ENCODE measurements at places on chromosomes 12 and 14.

DNA sequence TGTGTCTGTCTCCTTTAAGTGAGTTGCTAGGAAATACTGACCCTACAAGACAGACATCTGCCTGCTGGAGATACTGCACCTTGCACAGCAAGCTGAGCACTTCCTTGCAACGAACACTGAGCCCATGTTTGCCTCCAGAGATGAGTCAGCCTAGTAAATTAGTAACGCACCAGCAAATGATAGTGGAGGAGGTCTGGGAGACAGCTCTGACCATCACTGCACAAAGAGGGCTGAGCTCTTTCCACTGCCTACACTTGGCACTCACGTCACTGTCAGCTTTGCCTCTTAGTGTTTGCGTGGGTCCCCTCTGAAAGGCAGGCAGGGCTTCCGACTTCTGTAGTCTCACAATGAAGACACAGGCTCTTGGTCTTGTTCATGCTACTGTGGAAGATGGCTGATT is 109.0 kb downstream of the APAF1 start:
- DNase-seq, result peak; percentile 91

DNA sequence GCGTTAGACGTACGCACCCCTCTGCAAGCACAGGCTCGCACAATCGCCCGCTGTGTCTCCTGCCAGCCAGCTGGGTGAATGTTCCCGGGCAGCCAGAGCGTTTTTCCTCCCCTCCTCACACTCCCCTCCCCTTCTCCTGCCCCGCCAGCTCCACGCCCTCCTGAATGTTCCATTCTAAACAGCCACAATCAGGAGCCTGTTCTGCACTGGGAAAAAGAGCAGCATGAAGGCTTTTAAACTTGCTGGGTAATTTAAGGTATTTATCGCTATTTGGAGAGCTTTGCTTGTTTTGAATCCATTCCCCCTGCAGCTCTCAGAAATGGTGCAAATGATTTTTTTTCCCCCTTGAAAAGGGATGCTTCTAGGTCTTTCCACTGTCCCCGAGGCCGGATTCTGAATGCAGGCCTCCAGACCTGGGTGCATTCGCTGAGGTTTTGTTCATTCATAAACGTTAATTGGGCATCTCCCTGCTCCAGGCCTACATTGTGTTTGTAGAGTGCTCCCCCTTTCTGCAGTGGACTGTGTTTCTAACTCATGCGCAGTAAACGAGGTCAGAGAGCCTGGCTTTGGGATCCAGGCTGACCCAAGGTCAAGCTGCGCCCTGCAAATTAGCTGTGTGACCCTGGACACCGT is 212.5 kb downstream of the CHST11 start:
- DNase-seq, result no peak

DNA sequence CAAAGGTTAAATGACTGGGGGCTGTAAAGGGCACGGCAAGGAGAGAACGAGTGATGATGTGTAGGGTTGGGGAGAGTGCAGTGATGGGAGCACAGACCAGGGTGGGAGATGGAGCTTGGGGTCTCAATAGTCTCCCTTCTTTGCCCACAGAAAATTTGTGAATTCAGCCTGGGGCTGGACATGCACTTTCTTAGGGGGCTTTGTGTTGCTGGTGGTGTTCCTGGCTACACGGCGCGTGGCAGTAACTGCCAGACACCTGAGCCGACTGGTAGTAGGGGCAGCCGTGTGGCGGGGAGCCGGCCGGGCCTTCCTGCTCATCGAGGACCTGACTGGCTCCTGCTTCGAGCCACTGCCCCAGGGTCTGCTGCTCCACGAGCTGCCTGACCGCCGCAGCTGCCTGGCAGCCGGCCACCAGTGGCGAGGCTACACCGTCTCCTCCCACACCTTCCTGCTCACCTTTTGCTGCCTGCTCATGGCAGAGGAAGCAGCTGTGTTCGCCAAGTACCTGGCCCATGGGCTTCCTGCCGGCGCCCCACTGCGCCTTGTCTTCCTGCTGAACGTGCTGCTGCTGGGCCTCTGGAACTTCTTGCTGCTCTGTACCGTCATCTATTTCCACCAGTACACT is 1.7 kb downstream of the FITM1 start:
- DNase-seq, result no peak

- no peak for DNase-seq
These were observed 58.1 kb upstream of the GRIP1 start for GRCh38 chr12:66736931-66737330.

DNA sequence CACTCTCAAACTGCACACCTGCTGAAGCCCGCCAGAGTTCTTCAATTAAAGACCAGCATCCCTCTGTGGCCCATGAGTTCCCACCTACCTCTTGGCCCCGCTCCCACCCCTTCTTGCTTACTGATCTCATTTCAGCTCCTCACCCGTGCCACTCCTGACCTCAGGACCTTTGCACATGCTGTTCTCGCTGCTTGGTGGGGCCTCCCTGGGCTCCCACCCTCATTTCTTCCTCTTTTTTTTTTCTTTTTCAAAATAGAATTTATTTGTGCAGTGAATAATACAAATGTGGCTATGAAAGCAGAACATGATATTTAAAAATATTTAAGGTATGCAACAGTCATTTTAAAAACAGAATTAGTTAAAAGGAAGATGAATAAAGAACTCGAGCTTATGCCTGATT is 8.5 kb upstream of the SERPINA9 start:
- no peak for DNase-seq

GRCh38 chr12:98513379-98514322 is 1.7 kb upstream of the TMPO start:
- DNase-seq, result no peak

DNA sequence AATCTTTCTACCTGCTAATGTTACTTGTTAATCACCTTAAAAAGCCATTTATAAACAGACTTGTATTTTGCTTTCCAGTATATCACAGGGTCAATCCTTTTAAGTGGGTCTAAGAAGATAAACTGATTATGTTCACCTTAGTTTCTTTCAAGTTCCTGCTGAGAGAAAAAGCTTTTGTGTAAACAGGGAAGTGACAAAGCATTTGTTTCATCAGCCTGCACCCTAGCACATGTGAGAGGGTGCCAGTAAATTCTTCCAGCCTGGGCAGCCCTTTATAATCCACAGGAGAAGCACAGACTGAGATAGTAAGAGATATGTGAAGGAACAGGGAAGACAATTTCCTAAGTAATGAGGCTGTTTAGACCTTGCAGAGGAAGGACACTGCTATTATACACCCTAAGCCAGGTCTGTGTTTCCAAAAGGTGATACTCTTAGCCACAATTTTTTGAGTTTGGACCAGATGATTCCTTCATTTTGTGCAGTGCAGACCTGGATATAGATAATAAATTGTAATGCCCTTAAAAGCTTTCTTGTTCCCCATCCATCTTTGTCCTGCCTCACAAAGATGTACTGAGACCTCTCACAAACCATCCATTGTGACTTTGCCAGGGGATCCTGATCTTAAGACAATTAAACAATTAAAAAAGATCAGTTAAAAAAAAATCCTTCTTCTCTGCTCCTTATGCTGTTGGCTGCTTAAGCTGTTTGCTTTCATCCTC is 150.7 kb downstream of the KTN1 start:
- DNase-seq, result no peak

DNA sequence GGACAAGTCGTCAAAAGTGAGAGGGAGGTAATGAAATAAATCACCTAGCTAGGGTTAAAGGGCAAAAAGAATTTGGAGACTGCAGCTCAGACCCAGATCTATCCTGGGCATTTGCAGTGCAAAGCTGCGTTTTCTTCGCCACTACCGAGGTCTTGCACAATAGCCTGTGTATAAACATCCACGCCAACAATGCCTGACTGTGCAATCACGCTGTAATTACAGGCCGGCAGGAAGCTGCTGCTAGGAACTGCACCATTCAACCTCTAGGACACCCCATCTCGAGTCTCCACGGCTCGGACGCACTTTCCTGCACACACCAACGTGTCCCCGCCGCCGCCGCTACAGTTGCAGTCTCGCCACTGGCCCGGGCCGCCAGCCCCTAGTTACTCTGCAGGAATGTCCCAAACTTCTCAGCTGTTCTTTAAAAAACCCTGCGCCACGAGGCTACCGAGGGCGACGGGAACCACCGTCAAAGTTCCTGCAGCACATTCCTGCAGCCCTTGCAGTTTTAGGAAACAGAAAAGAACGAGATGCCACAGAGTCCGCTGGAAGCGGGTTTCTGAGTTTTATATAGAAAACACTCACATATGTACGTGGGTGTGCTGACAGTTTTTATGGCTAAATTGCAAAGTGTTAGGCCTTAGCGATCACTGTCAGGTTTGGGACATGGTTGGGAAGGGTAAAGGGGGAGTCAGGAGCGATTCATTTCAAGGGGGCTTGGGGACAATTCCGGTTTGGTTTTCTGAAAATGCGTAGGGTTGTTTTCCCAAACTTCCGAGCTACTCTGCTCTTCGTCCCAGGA is 65.6 kb upstream of the PTGR2 start:
- peak; percentile 75 for DNase-seq

DNA sequence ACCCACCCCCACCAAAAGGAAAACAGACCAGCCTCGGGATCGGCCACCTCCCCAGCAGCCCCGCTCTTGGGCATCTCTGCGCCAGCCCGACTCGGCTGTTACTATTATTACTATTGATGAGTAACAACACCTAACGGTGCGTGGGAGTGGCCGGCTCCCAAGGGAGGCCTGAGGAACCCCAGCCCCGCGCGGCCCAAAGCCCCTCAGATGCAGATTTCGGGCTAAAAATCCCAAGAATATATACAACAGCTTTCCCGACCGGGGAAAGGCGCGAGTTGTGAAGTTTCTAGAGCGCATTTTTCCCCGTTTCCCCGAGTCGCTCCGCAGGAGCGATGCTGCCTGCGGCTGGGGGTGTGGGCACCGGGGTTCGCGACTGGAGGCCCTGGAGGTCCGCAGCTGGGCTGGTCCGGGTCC is 565 bp downstream of the NT5DC3 start:
- DNase-seq, result peak; percentile 44

GRCh38 chr12:2034633-2035430 is 18.0 kb upstream of the CACNA1C start:
- DNase-seq, result peak; percentile 90

- peak; percentile 17 for DNase-seq
These were observed 18.1 kb downstream of the VDR start for GRCh38 chr12:47886510-47887240.

- peak; percentile 24 for DNase-seq
These were observed 2.7 kb downstream of the TGFB3 start for GRCh38 chr14:75979071-75979571.

GRCh38 chr12:53612978-53613377 is 13.2 kb downstream of the ATF7 start:
- DNase-seq, result no peak

DNA sequence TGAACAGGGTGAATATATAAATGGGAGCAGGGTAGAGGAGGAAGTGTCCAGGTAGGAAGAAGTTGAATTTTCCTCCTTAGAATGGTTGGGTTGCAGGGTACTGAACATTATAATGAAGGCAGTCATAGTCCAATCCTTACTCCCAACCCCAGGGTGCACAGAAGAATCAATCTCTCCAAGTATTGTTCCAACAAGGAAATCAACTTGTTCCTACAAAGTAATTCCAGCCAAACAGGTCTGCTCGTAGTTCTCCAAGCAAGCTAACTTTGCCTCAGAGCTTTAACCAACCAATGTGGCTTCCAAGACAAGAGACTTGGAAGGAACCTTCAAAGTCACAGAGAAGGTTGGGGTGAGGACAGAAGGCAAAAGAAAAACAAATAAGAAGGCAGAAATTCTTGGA is 527.2 kb downstream of the MED13L start:
- DNase-seq, result no peak

GRCh38 chr12:119328111-119328510 is 6.4 kb upstream of the CCDC60 start:
- peak; percentile 38 for DNase-seq

DNA sequence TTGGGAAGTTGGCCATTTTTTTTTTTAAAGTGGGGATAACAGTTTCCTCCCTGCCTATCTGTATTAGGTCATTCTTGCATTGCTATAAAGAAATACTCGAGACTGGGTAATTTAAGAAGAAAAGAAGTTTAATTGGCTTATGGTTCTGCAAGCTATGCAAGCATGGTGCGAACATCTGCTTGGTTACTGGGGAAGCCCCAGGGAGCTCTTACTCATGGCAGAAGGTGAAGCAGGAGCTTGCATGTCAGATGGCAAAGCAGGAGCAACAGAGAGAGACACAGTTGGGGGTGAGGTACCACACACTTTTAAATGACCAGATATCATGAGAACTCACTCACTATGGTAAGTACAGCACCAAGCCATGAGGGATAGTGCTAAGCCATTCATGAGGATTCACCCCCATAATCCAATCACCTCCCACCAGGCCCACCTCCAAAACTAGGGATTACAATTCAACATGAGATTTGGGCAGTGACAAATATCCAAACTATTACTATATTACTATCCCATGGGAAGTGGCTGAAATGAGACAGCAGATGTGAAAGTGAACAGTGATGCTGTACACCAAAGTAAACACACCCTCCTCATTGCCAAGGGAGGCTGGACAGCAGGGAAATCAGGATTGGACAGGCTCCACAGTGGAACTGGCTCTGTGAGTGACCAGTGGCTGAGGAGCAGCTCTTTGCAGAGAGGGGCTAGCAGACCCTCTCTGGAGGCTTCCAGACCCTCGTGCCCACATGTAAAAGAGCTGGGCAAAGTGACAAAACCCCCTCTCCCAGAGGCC is 40.5 kb downstream of the CRACR2A start:
- no peak for DNase-seq

- no peak for DNase-seq
These were observed 114.9 kb downstream of the PIWIL1 start for GRCh38 chr12:130452546-130452945.

GRCh38 chr12:110743571-110744093 is 941 bp upstream of the PPP1CC start:
- no peak for DNase-seq

DNA sequence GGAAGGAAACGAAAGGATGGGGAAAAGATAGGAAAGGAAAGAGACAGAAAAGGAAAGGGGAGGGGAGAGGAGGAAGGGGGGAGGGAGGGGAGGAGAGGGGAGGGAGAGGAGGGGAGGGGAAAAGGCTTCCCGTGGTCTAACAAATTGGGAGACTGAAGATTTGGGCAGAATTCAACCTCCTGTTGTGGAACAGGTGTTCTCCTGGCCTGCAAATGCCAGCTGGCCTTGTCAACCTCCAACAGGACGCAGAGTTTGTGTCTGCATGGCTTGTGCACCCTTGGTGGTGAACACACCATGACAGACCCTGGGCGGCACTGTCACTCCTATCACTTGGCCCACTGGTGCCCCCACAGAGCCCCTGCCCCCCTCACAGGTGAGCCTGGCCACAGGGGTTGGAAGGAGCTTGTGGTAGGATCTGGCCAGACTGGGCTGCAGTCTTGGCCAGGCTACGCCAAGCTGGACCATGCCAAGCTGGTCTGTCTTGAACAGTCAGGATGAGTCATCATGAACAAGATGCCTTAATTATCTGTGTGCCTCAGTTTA is 321.6 kb downstream of the BCL11B start:
- no peak for DNase-seq

All from ACHN (cell line).